ENCODE measurements at places on chromosomes 3 and 15. TPM values are rescaled to one million over a fixed set of nuclear protein-coding genes. Genes with fewer than 3 reads are reported as not detected.

- H3K4me3 ChIP-seq = no peak overlapping the region
- no peaks in the 10 kb centered on the region for H3K27me3 ChIP-seq
- no peaks in the 10 kb centered on the region for H3K36me3 ChIP-seq
- no peak for DNase-seq
These were observed 288.9 kb downstream of the EDEM1 start for GRCh38 chr3:5476403-5476802.

DNA sequence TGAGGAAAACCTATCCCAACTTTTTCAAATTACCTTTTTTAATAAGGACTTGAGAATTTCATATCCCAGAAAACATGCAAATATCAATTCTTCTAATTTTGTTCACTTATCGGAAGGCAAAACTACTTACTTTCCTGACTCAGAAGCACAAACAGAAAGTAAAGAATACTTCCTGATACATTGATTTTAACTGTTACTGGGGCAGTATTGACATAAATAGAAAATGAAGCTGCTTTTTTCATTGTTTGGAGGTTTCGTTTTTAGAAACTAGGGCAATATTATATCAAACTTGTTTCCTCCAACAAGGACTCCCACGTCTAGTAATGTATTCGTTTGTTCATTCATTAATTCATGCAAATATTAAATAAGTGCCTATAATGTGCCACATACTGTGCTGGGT is 19.1 kb downstream of the PAQR9 start:
- H3K4me1 ChIP-seq = no peaks in the 10 kb centered on the region
- peaks cover 18% of the 10 kb centered on the region for H3K27me3 ChIP-seq
- DNase-seq = no peak
- H3K27ac ChIP-seq = no peak overlapping the region

GRCh38 chr15:35450492-35450891 is 95.5 kb downstream of the DPH6 start:
- H3K27ac ChIP-seq = no peak overlapping the region
- H3K27me3 ChIP-seq = no peaks in the 10 kb centered on the region
- H3K36me3 ChIP-seq = no peaks in the 10 kb centered on the region
- no peaks in the 10 kb centered on the region for H3K4me1 ChIP-seq
- no peak overlapping the region for H3K4me3 ChIP-seq

The PLA2G4E gene
- total RNA-seq = 1.1 TPM

The RHO gene
- total RNA-seq = not detected

DNA sequence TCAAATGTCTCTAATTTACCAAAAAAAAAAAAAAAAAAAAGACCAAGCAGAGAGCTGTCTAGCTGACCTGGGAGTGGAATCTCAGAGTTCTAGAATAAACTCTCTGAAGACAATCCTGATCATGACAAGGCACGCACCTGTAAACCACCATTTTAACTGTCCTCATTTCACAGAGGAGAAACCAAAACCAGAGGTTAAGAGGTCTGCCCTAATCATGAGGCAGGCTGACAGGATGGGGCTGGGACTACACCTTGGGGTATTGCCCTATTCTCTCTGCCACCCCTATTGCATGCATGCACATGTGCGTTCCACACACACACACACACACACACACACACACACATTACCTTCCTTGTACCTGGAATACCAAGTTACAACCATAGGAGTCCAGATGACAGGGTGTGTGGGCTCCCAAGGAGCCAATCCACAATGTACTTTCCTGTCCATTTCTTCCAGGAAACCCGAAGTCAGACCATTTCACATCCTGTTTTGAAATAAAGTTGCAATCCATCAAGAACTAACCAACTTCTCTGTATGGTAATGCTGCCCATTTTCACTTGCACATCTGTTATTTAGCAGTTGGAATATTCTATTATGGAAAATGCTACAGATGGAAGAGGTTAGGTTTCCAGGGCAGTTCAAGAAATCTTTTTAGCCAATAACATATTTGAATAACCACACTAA is 34.6 kb downstream of the HSPBAP1 start:
- no peak overlapping the region for H3K27ac ChIP-seq
- no peak overlapping the region for H3K4me3 ChIP-seq
- no peaks in the 10 kb centered on the region for H3K27me3 ChIP-seq
- H3K36me3 ChIP-seq = peaks cover 23% of the 10 kb centered on the region
- DNase-seq = no peak
- peaks cover 23% of the 10 kb centered on the region for H3K4me1 ChIP-seq

- no peak overlapping the region for H3K27ac ChIP-seq
- no peaks in the 10 kb centered on the region for H3K36me3 ChIP-seq
- DNase-seq = no peak
- no peak overlapping the region for H3K4me3 ChIP-seq
- H3K4me1 ChIP-seq = peaks cover 10% of the 10 kb centered on the region
These were observed 132.0 kb downstream of the ARNT2 start for GRCh38 chr15:80536231-80536630.

DNA sequence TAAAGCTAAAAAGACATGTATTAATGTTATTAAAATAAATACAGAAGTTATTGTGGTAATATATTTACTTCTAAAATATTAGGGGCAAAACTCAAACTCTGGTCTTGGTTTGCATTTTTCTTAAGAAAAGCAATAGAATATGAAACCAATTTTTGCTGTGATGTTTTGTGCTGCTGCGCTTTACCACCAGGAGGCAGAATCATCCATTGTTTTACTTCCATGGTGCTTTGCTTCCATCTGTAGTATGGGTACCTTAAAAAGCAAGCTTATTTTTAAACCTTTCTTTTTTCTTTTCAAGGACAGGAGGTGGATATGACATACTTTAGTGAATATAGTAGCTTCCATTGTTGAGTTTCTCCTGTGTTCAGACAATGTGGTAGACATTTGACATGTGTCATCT is 46.6 kb upstream of the MRPL3 start:
- H3K36me3 ChIP-seq = no peaks in the 10 kb centered on the region
- DNase-seq = no peak
- no peak overlapping the region for H3K27ac ChIP-seq
- no peaks in the 10 kb centered on the region for H3K4me1 ChIP-seq

The SLCO2A1 gene
- 204 TPM for total RNA-seq

The GPR176 gene
- total RNA-seq = 2.4 TPM

DNA sequence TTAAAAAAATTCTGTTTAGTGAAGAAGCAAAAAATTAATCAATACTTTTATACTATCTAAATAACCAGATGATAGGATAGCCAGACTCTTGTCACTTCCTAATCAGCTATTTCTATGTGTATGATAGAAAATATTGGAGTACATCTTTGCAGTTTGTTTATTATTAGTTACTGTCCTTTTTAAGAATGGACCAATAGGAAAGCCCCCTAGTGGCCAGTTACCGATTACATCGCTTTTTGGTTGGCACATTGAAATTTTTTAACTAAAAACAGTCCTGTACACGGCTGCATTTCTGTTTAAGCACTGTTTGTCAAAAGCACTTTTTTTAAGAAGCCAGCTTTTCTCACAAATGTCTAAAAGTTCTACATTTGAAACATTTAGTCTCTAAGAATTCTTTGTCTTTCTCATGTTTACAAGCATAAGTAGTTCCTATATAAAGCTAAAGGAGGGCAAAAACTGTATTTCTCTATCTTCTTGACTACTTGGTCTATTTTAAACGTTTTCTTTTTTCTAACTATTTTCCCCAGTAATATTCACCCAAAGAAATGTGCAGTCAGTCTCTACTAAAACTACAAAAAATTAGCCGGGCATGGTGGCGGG is 253.2 kb upstream of the LRTM1 start:
- H3K27ac ChIP-seq = no peak overlapping the region
- peaks cover 5% of the 10 kb centered on the region for H3K27me3 ChIP-seq
- no peak for DNase-seq
- no peaks in the 10 kb centered on the region for H3K36me3 ChIP-seq

The FANCD2OS gene
- total RNA-seq = not detected

DNA sequence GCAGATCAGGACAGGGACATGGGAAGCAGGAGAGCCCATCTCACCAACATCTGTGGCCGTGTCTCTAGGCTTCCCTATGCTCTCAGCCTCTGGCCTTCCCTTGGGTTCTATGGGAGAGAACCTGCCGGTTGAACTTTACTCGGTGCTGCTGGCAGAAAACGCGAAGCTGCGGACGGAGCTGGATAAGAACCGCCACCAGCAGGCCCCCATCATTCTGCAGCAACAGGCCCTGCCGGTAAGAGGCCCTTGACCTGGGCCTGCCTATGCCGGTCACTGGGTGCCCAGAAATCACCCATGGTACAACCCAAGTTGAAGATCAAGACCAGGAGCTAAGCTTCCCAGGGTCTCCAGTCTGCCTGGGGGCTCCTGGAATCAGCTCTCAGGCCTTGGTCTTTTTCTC is 34.8 kb downstream of the CYP11A1 start:
- no peaks in the 10 kb centered on the region for H3K4me1 ChIP-seq
- H3K36me3 ChIP-seq = no peaks in the 10 kb centered on the region
- no peak overlapping the region for H3K27ac ChIP-seq
- no peaks in the 10 kb centered on the region for H3K27me3 ChIP-seq

DNA sequence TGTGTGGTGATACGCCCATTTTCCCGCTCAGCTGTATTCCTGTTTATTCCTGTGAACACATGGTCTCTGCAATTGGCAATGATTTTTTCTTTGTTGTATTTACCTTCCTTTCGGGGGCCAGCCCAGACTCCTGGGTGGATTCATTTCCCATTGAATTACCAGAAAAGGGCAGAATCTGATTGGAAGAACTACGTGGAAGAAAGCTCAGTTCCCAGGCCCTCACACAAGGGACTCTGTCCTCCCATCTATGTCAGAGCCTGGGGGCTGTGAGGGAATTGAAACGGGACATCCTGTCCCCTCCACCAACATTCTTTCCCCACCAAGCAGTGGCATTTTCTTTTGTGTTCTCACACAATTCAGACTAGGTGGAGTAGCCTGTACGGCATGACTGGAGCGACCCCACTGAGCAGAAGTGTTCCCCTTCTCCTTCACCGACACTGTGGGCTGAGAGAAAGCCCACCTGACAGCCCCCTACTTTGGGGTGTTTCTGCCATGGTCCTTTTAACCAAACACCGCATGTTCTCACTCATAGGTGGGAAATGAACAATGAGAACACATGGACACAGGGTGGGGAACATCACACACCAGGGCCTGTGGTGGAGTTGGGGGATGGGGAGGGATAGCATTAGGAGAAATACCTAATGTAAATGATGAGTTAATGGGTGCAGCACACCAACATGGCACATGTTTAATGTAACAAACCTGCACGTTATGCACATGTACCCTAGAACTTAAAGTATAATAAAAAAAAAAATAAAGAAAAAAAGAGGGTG is 32.1 kb upstream of the RFTN1 start:
- no peaks in the 10 kb centered on the region for H3K36me3 ChIP-seq
- peaks cover 11% of the 10 kb centered on the region for H3K4me1 ChIP-seq
- no peak overlapping the region for H3K4me3 ChIP-seq
- DNase-seq = no peak
- no peaks in the 10 kb centered on the region for H3K27me3 ChIP-seq

DNA sequence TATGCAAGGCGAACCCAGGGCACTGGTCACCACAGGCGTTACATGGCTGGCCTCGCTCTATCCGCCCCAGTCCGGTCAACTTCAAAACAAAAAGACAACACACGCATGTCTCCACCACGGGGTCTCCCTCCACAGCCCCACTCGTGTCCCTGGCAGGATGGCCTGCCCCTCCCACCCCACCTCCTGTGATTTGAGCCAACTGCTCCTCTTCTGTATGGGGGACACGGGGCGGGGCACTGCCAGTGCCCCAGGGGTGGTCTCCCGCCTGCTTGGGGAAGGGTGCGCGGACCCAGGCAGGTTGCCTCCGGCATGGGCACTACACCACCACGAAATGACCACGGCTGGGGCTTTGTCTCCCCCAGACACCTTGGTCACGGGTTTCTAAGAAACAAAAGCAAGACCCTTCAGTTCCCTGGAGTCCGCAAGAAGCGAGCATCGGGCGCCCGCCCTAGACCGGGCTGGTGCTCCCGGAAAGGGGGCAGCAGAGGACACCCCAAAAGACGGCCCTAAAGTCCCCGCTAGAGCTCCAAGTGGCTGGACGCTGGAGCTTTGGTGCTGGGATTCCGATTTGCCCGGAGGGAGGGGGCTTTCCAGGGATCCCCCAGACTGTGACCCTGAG is 219.3 kb upstream of the PRICKLE2 start:
- no peaks in the 10 kb centered on the region for H3K36me3 ChIP-seq
- H3K27me3 ChIP-seq = peaks cover 9% of the 10 kb centered on the region
- H3K27ac ChIP-seq = peak overlapping the region; percentile 77
- peaks cover 31% of the 10 kb centered on the region for H3K4me1 ChIP-seq
- H3K4me3 ChIP-seq = peak overlapping the region; percentile 69

The PTH1R gene
- total RNA-seq = 14.5 TPM

- H3K4me3 ChIP-seq = no peak overlapping the region
- no peaks in the 10 kb centered on the region for H3K36me3 ChIP-seq
- peak; percentile 53 for DNase-seq
- no peaks in the 10 kb centered on the region for H3K27me3 ChIP-seq
These were observed 120.9 kb upstream of the ZBED2 start for GRCh38 chr3:111715911-111716523.

DNA sequence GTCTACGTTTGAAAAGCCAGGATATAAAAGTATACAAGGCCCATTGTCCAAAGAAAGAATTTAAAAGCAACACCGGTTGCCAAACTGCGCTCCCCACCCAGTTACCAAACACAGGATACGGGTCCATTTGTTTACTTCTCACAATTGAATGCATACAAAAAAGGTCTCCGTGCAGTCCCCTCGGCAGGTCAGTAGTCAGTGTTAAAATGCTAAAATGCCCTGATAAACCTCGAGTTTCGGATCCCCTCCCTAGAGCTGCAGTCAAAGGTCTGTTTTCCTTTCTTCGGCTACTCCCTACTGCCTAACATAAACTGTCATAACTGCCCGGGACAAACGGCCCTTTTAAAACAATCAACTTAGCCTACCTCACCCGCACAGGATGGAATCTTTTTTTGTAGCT is 534.6 kb downstream of the FOXP1 start:
- H3K27me3 ChIP-seq = no peaks in the 10 kb centered on the region
- peaks cover 70% of the 10 kb centered on the region for H3K4me1 ChIP-seq
- H3K27ac ChIP-seq = peak overlapping the region; percentile 50
- H3K36me3 ChIP-seq = peaks cover 71% of the 10 kb centered on the region
- H3K4me3 ChIP-seq = no peak overlapping the region

DNA sequence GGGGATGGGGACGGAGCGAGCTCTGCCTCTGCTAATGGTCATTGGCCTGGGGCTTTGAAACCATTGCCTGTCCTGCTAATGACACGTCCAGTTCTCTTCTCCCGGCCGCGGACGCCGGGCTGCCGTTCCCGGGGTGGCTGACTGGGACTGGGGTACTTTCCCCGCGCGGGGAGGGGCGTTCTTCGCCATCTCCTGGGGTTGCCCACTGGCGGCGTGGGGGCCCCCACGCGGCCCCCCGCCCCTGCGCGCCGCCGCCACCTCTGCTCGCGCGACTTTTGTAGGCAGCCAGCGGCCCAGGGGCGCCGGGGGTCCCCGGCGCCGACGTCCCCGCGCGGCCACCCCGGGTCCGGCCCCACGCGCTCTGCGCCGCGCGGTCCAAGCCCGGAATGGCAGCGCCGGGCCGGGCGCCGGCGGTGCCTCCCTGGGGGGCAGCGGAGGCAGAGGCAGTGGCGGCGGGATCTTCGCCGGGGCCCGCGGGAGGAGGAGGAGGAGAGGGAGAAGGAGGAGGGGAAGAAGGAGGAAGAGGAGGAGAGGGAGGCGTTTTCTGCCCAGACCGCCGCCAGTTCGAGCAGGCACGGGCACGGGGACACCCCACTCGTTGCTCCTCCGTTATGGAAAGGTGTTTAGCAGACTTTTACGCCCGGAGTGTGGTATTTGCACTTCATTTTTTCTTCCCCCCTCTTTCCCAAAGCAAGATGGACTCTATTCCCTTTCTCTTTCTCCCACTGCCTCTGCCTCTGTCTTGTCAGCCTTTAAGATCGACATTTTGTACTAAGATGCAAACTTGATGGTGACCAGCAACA is 2.3 kb downstream of the BBX start:
- peak overlapping the region; percentile 91 for H3K4me3 ChIP-seq
- no peaks in the 10 kb centered on the region for H3K27me3 ChIP-seq
- H3K27ac ChIP-seq = peak overlapping the region; percentile 92
- peak; percentile 66 for DNase-seq
- peaks cover 17% of the 10 kb centered on the region for H3K4me1 ChIP-seq
- H3K36me3 ChIP-seq = no peaks in the 10 kb centered on the region

All from lower lobe of right lung (tissue), 2 donors.